ENCODE measurements at places on chromosomes 12 and 14. TPM values are rescaled to one million over a fixed set of nuclear protein-coding genes. Genes with fewer than 3 reads are reported as not detected.

TSPAN19 gene
- not detected for total RNA-seq

KLHDC1 gene
- 5.7 TPM for total RNA-seq

CAPZA3 gene
- total RNA-seq: not detected

ITFG2 gene
- 21.1 TPM for total RNA-seq

ANG gene
- total RNA-seq: 8.4 TPM
